Right ventricle myocardium superior (tissue), 1 donor: ENCODE measurements at places on chromosomes 11 and 22.

DNA sequence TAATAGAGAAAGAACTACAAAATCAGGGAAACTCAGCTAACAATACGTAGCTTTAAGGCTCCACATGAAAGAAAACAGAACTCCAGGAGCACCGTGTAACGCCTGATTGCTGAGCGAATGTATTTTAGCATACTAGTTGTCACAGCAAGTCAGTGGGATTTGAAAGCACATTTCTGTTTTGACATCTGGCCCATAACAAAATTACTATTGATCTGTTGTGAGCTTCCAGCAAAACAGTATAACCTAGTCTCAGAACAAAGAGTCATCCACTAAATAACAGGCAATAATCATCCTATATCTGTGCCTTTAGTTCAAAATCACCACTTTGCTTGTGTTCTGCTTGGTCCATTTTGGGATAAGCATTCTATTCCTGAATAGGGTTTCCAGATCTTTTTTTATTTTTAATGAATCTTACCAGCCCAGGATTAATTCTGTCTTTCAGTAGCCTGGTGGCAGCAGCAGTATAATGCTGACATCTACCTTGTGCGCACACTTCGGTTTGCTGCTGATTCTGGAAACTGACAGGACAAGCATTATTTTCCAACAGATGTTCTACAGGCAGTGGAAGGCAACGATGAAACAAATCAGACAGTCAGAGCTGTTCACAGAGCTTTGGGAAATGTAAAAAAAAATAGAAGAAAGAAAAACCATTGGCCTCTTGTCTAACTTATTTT is 66.2 kb downstream of the CADM1 start:
- no peak for DNase-seq

DNA sequence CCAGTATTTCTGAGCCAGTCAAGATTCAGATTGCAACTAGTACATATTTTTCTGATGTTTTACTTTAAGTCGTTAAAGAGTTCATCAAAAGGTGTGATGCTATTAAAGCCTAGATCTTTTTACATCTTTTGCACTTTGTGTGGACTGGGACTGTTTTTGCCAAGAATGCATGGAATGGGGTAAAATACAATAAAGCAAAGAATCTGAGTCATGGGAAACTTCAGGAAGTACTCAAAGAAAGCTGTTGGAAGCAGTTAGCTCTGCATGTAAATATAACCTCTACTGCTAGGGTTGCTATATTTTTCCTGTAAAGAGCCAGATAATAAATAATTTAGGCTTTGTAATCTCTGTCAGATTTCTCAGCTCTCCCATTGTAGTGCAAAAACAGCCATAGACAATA is 20.9 kb downstream of the ATXN10 start:
- DNase-seq: no peak

GRCh38 chr11:76629116-76629852 is 41.3 kb downstream of the LRRC32 start:
- DNase-seq: peak; percentile 65

- DNase-seq: no peak
These were observed 772.8 kb upstream of the RAG2 start for GRCh38 chr11:37370817-37371216.

- no peak for DNase-seq
These were observed 43.4 kb downstream of the GRIK4 start for GRCh38 chr11:120554766-120555432.
